ENCODE measurements at places on chromosomes 6 and 20. TPM values are rescaled to one million over a fixed set of nuclear protein-coding genes. Genes with fewer than 3 reads are reported as not detected.

Gene NR2E1
- not detected for total RNA-seq

GRCh38 chr20:9349249-9349648 lies 165.1 kb upstream of the LAMP5 start:
- no peak for DNase-seq

GRCh38 chr20:32433311-32434021 lies 75.3 kb downstream of the ASXL1 start:
- DNase-seq, result no peak

Gene TNF
- total RNA-seq, result 130 TPM

Gene SLA2
- 78.6 TPM for total RNA-seq

Gene SOBP
- 0.38 TPM for total RNA-seq

DNA sequence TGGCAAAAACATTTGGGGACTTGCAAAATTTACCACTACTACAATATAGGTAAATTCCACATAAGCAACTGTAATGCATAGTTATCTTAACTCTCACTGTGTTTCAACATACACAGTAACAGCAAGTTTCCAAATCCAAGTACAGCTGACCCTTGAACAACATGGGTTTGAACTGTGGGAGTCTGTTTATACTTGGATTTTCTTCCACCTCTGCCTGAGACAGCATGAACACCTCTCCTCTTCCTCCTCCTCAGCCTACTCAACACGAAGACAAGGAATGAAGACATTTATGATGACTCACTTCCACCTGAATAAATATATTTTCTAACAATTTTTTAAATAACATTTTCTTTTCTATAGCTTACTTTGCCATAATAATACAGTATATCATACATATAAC lies 25.6 kb downstream of the MAN1A1 start:
- no peak for DNase-seq

- no peak for DNase-seq
These were observed 128.0 kb upstream of the SASH1 start for GRCh38 chr6:148214667-148215066.

Gene DDX39B
- total RNA-seq, result 427 TPM

- no peak for DNase-seq
These were observed 141.5 kb downstream of the BMP7 start for GRCh38 chr20:57124800-57125517.

Gene KCNK15
- total RNA-seq, result not detected

GRCh38 chr20:61391812-61392520 lies 139.9 kb downstream of the CDH4 start:
- DNase-seq, result no peak

DNA sequence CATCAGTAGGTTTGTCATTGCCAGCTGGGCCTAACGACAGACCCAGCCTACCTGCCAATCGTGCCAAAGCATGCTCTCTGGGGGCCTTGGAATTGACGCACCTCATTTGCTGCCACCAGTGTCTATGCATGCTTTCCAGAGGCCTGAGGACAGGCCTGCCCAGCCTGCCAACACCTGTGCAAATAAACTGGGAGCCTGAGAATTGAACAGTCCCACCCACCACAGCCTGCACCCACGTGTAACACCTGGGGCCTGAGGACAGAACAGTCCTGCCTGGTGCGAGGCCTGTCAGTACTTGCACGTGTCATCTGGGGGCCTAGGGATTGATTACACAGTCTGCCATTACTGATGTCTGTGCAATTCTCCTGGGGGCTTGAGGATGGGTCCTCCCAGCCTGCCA lies 6.2 kb upstream of the RNF217 start:
- DNase-seq, result no peak

GRCh38 chr20:33724439-33725094 lies 4.5 kb upstream of the PXMP4 start:
- no peak for DNase-seq

- no peak for DNase-seq
These were observed 275.9 kb downstream of the FOXC1 start for GRCh38 chr6:1885576-1886011.

DNA sequence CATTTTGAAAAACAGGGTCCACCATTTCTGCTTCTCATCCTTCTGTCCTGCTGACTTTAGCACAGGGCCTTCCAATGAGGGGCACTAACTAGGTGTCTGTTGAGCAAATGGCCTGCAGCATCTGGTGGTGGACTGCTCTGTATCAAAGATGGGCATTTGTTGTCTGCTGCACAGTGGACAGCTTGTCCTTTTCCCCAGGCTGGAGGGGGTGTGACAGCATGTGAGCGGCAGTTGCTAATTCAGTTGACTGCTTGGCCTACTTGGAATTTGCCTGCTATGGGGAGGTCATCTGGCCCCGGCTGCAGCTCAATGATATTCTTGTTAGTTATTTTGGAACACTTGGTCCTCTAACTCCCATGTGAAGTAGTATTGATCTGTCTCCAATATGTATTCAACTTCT lies 93.7 kb downstream of the SH3BGRL2 start:
- no peak for DNase-seq

- DNase-seq, result no peak
These were observed 31.1 kb upstream of the SLC35D3 start for GRCh38 chr6:136890986-136891385.

Gene TNXB
- 6.4 TPM for total RNA-seq

- DNase-seq, result no peak
These were observed 91.2 kb downstream of the LCA5 start for GRCh38 chr6:79446006-79446405.

GRCh38 chr20:20710443-20711315 lies 1.8 kb downstream of the RALGAPA2 start:
- DNase-seq, result peak; percentile 52

DNA sequence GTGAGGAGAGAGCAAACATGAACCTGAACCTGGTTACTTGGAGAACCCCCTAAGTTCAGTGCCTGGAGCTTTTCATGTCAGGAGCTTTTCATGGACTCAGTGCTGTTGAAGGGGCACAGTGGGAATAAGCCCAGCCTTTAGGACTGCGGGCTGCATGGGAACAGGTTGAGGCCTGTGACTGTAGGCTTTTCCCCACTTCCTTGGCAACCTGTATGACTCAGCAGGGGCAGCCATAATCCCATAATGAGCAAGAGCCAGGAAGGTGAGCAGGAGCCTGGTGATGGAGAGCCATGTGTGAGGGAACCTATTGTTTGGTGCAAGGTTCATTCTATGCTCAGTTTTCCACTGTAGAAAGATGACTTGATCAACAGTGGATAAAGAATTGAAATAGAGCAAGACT lies 23.4 kb downstream of the MEP1A start:
- no peak for DNase-seq

- DNase-seq, result no peak
These were observed 97.2 kb downstream of the SPTLC3 start for GRCh38 chr20:13105864-13106457.

DNA sequence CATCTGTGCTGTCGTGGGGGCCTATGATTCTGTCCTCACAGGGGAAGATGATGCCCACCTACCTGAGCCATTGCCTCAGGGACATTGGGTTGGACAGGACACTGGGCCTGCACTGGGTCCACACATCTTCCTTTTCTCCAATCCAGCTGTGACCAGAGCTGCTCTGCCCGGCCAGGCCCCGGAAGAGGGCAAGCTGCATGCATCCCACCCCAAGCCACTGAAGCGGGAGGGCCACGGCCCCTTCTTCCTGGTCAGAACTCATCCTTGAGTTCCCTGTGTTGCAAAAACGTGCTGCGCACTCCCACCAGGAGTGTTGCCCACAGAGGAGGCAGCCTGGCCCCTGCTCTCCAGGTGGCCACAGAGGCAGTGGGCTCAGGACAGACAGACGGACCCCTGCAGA lies 38.2 kb downstream of the SPDEF start:
- no peak for DNase-seq

- DNase-seq, result no peak
These were observed 25.8 kb downstream of the PRL start for GRCh38 chr6:22271081-22271480.

All from activated CD4-positive, alpha-beta memory T cell treated with anti-CD3 and anti-CD28 coated beads, Interleukin-2, amount 10 ng/mL, durations not matched to agents 7 days and 5 days (primary cell).